ENCODE measurements at places on chromosomes 5 and 9.

DNA sequence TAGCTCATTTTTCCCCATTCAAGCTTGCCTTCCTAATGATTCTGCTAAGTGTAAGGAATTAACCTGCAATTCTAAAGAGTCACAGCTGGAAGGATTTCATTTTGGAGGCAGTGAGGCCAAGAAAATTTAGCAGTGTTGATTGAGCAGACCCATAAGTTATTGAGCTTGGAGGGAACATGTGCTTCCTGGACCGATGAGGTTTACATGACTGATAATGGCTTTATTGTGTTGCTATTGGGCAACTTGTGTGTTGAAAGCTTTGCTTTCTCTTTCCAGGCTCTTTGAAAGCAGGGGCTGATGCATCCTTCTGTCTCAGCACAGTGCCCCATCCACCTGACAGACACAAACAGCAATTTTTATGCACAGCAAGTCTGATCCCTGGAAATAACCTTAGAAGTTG is 398.9 kb upstream of the PCSK5 start:
- DNase-seq: no peak

GRCh38 chr5:74063346-74063745 is 437.4 kb downstream of the ARHGEF28 start:
- DNase-seq: no peak

GRCh38 chr5:31738199-31738598 is 99.3 kb downstream of the PDZD2 start:
- no peak for DNase-seq

DNA sequence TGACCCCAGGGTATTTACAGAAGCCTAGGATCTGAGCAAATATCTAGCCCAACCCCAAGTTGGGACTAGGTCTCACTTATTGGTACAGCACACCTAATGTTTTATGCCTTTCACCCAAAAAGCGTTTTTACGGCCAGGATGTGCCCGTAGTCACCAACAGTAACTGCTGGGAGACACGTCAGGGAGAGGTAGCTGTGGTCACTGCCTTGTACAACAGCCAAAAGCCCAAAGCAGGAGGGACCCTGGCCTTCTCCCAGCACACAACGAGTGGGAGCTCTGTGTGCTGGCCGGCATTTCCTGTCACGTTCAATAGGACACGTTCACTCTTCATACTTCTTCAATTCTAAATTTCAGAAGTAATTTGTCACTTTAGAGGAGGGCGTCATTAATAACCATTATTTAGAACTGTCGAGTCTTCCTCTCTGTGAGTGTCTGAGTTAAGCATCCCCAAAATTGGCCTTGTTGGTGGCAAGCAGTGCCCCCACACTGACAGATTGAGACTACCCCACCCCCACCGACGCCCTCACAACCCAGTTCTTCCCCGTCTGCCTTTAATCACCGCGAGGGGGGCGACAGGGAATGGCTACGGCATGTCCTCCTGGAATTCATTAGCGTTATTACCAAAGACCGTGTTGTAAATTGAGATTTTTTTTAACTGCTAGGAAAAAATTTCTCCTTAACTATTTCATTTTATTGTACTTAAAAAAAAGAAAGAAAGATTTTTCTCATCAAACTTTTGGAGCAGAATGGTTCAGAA is 80.7 kb downstream of the MVB12B start:
- DNase-seq: peak; percentile 24

- no peak for DNase-seq
Observed at GRCh38 chr9:113528088-113528487, 64.6 kb downstream of the RGS3 start.

GRCh38 chr9:133862585-133863256 is 124.6 kb upstream of the SARDH start:
- no peak for DNase-seq

DNA sequence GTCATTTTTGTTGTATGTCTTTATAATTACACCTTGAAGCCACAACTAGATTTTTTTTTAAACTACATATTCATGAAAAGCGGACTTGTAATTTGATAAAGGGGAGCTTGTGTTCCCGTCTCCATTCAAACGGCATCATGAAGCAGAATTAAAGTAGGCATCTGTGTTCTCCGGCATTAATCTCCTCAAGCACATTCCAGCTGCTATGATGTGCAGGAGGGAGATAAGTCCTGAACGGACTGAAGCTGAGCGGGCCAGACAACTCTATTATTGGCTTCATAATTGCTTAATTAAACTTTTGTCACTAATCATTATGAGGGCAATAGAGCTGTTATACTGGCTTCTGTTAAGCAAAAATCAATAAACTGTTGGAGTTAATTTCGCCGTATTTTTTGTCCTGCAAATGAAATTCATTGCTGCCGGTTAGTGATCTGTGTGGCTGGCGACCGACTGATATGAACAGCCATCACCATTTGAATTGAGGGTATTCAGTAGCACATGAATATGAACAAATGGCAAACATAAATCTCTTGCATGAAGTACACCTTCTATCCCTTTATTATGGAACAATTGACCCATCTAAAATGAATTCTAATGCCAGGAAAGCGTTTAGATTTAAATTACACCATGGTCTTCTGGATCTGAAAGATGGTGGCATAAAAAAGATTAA is 408.8 kb upstream of the IRX1 start:
- no peak for DNase-seq

GRCh38 chr5:52760695-52761366 is 26.9 kb upstream of the ITGA1 start:
- no peak for DNase-seq

- DNase-seq: no peak
Observed at GRCh38 chr9:85392260-85392659, 349.5 kb downstream of the AGTPBP1 start.

DNA sequence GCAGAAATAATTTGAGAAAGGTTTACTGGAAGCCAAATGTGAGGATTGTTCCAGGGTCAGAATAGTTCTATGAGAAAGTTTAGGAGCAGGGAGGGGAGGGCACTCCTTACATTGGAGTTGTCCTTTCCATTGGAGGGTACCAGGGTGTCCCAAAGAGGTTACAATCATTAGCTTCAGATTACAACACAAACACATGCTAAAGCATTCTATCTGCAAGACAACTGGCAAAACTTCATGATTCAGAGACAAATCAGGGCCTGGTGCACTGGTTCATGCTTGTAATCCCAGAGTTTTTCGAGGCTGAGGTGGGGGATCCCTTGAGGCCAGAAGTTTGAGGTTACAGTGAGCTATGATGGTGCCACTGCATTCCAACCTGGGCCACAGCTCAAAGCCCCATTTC is 51.8 kb downstream of the NSUN2 start:
- no peak for DNase-seq

DNA sequence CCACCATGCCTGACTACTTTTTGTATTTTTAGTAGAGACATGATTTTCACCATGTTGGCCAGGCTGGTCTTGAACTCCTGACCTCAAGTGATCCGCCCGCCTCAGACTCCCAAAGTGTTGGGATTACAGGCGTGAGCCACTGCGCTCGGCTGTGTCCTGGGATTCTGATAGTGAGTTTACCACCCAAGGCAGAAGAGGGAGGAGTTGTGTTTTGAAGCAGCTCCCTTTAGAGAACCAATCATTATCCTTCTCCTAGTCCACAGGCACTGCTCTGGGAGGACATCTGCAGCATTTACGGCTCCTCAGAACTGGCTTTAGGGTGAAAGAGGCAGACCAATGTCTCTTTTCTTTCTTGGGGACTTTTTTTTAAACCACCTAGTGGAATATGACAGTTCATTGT is 5.7 kb downstream of the C9orf152 start:
- DNase-seq: no peak

DNA sequence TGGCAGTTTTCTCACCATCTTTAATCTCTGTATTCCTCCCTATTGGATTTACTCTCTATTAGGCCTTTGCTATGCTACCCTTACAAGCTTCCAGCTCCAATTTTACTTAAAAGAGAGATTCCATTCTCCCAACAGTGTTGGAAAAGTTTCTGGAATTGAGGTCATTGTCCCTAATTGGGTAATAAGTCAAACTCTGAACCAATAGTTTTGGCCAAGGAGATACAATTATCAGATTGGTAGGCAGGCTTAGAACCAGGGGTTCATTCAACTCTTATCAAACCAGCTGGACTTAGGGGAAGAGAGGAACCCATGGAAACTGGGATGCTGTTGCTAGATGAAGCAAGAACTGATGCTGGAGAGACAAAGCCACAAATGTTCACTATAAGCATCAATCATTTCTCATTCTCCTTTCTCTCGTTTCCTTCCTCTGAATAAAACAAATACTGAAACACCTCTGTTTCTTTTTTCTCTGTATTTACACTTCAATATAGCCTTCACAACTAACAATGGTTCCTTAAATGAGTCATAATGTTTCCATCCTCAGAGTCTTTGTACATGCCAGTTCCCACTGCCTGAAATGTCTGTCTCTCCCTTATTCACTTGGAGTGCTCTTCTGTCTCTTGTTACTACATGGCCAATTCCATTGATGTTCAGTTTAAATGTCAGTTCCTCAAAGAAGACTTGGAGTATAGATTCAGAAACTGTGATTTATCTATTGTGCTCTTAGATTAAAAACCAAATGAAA is 587.3 kb downstream of the GABRG2 start:
- no peak for DNase-seq

Data from fibroblast of mammary gland (primary cell).